ENCODE measurements at places on chromosomes 4 and X.

DNA sequence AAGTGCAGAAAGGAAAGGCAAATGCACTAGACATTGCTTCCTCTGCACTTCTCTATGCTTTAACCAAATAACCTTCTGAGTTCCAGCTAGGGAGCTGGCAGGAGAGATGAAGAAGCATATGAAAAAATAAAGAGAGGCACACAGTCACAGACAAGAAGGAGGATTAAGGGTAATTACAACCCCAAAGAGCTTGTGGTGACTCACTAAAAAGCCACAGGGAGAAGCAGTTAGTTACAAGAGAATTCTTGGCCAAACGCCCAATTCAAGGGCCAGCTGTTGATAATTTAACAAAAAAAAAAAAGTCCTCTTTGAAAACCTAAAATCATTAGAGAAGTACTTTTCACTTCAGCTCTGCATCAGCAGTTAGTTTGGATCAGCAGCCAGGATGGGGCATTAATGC lies 478.0 kb downstream of the KCNIP4 start:
- no peak for DNase-seq

GRCh38 chrX:39840581-39841093 lies 257.1 kb downstream of the BCOR start:
- DNase-seq = no peak

DNA sequence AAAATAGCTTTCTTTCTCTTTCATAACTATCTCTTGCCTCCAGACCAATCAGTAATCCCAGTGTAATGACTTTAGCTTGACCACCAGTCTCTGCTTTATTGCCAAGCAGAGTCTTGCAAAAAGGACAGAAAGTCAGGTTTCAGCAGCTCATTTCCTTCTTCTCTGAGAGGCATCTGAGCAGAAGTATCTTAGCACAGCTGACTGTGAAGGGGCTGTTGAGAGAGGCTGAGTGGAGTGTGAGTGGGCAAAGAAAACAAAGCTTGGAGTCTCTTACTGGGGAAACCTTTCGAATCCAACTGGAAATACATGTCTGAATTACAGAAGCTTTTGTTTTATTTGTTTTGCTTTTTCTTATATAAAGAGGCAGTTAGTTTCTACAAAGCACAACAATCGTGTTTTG lies 170.3 kb upstream of the IGFBP7 start:
- no peak for DNase-seq

DNA sequence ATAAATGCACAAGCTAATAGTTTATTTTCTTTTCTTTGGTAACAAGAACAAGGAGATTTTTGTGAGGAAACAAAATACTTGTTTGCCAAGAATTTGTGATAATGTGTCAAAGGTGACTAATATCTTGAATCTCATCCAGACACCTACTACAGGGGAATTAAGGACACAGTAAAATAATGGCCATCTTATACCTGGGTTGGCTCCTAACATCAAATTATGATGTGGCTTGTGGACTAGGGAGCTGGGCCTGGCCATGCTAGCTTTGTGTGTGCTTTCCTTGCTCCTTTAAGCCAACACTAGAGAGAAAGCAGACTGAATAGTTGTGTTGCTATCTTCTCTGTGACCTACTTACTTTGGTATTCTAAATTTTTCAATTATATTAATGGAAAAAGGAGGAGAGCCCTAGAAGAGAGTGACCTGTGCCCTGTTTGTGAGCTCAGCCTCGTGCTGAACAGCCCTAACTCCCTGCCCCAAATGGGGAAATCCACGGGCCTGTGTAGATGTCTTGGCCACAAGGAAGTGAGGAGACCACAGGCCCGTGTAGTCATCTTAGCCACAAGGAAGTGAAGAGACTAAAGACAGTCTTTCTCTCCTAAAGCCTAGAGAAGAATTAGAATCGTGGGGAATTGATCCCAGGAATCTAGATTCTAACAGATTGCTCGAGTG lies 23.3 kb downstream of the ARHGAP24 start:
- no peak for DNase-seq

DNA sequence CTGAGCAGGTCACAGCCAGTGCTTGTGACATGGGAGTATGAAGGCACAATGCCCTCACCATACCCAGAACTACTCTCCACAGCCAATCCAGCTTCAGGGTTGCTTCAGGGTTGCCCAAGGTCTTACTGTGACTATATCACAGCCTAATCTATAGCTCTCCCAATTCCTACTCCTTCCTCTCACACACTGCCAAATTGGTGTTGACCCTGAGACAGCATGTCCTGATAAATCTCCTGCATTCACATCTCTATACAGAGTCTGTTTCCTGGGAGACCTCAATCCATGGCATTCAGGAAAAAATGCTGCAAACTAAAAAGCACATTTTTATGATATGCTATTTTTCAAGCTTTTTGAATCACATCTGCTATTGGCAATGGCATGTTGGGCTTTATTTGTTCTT lies 456.7 kb downstream of the GRID2 start:
- no peak for DNase-seq

GRCh38 chr4:45188501-45188900 lies 462.1 kb upstream of the GNPDA2 start:
- no peak for DNase-seq

DNA sequence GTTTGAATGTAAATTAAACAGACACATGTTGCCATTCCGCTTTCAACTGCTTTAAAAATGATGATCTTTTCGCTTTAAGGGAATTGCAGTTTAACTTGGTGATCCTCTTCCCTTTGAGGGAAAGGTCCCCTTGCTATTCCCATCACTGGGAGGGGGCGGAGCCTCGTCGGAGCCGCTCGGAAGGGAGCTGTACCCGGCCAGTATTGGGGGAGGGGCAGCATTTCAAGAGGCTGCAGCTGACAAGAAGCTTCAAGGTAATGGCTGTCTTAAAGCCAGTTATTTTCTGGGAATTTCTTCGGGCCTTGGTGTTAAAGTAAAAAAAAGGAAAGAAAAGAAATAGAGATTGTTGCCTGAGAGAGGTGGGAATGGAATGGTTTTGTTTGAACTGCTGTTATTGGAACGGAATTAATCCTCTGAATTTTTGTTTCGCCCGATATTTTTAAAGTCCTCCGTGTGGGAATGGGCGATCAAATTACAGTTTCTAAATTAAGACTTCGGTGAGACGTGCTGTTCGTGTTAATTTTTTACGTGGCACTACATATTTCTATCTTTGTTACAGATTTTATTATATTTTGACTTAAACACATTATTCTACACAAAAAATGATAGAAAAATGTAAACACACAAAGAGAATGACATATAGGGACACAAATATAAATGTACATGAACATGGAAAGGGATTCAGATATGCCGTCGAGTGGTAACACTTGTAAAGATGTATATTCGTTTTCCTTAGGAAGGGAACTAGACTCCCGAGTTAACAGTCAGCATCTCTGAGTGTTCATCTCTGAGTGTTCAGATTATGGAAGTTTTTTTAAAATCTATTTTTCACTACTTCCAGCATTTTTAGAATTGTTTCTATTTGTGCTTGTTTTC lies 9.2 kb downstream of the PWWP3B start:
- DNase-seq = no peak

GRCh38 chr4:155762334-155762733 lies 3.5 kb downstream of the GUCY1B1 start:
- no peak for DNase-seq

GRCh38 chrX:9312922-9313867 lies 151.7 kb upstream of the TBL1X start:
- DNase-seq = peak; percentile 69

DNA sequence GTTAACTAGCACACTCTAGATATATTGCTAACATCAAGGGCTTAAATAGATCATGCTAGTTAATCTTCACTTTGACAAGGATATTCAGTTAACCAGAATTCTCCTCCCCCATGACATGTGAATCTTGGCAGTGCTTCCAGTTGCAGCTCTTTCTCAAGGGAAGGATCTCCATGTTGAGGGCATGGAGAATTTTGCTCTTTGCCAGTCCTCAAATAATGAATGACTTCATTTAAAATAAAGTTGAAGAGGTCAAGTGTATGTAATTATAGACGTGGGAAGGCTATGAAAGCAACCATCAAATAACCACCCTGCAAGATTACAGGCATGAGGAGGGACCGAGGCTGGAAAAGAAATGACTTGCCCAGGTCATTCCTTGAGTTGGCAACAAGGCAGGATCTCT lies 87.3 kb upstream of the CPEB2 start:
- no peak for DNase-seq

Measured in CD4-positive, alpha-beta T cell treated with Interleukin-6 at 100 ng/mL for 8 hours (primary cell).